ENCODE measurements at places on chromosomes 4 and X.

GRCh38 chrX:10602646-10603045 is 17.7 kb downstream of the MID1 start:
- DNase-seq: no peak

DNA sequence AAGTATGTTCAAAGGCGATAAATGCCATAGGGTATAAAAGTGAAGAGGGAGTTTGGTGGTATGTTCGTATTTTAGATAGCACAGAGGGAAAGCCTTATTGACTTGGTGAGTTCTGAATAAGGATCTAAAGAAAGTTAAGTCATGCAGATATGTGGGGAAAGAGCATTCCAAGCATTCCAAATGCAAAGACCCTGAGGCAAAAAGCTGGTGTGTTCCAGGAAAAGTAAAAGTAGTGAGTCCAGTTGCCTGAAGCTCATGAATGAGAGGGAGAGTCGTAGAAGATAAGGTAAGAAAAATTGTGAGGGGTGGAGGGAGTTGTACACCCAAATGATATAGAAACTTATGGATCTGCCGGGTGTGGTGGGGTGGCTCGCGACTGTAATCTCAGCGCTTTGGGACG is 426.7 kb downstream of the RPA4 start:
- no peak for DNase-seq

DNA sequence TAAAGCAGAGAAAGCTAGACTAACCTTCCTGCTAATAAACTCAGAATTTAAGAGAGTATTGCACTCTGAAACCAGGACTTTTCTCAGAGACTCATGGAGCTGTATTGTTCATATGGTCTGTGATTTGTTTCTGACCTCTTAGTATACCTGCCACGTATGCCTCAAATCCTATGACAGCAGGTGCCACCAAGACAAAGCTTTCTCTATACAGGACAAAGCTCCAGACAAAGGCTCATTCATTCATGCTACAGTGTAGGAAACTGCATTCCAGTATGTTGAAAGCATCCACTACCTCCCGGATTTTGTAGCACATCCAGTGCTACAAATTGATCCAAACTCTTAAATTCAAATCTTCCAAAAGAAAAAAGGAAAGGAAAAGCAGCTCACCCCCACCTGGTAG is 178.3 kb downstream of the CHIC2 start:
- DNase-seq: no peak

GRCh38 chr4:78953769-78954666 is 14.8 kb upstream of the PAQR3 start:
- peak; percentile 34 for DNase-seq

- DNase-seq: no peak
These were observed 180.3 kb upstream of the MXRA5 start for GRCh38 chrX:3526731-3527130.

- no peak for DNase-seq
These were observed 271.8 kb downstream of the PPP3CA start for GRCh38 chr4:101075536-101075935.

- no peak for DNase-seq
These were observed 9.5 kb downstream of the HPRT1 start for GRCh38 chrX:134469486-134469885.
